ENCODE measurements at places on chromosomes 4 and X. TPM values are rescaled to one million over a fixed set of nuclear protein-coding genes. Genes with fewer than 3 reads are reported as not detected.

- DNase-seq = no peak
Measured at GRCh38 chr4:4735136-4735750, 124.2 kb upstream of the MSX1 start.

DNA sequence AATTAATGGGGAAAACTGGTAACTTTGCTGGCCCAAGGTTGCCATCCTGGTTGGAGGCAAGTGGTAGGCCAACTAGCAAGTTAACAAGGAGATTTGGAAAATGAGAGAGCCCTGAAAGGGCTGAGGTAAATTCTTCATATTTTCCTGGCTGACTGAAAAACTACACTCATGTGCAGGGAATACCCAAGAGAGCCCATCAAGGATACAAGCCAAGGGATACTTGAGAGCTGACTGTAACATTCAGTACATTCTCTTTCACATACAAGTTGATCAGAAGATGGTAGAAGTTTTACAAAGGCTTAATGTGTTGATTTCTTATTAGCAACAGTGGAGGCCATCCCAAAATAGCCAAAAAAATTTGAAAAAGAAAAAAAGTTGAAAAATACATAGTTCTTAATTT, 33.3 kb downstream of the IL2 start:
- DNase-seq = peak; percentile 11

HMGN5 gene
- 1.3 TPM for total RNA-seq

- DNase-seq = no peak
Measured at GRCh38 chr4:3685081-3685645, 81.0 kb upstream of the ADRA2C start.

GRCh38 chr4:137635108-137635507, 102.8 kb upstream of the PCDH18 start:
- peak; percentile 53 for DNase-seq

DNA sequence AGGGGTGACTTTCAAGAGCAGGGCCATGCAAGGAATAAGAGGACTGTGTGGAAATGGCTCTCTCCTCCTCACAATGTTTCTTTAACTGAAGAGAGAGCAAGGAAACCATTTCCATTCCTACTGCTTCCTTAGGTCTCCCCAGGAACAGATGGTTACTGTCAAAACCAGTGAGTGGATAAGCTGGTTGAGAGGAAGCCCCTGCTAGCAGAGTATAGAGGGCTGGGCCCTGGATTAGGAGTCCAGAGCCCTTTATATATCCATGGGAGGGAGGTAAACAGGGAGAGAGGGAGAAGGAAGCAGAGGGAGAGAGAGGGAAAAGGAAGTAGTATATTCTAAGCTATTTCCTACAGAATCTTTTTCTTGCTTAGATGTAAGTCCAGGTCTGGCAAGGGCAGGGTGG, 43.8 kb upstream of the LAS1L start:
- no peak for DNase-seq

DNA sequence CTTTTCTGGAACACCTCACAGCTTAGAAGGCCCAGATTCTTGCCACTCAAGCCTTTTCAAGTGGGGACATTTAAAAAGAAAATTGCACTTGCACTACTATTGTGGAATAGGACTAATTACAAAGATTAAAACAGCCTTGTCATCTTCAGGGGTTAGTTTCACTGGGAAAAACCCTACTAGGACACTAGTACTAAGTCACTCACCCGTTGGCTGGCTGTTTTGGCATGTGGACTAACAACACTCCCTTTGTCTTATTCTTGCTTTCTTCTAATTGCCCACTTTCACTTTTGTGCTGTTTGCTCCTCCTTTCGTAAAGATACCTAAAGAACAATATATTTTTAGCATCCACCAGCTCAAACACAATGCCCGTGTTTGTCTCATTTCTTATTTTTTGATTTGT, 200.9 kb upstream of the MID1 start:
- DNase-seq = no peak

- DNase-seq = peak; percentile 37
Measured at GRCh38 chr4:79652232-79652631, 244.2 kb upstream of the GK2 start.

DNA sequence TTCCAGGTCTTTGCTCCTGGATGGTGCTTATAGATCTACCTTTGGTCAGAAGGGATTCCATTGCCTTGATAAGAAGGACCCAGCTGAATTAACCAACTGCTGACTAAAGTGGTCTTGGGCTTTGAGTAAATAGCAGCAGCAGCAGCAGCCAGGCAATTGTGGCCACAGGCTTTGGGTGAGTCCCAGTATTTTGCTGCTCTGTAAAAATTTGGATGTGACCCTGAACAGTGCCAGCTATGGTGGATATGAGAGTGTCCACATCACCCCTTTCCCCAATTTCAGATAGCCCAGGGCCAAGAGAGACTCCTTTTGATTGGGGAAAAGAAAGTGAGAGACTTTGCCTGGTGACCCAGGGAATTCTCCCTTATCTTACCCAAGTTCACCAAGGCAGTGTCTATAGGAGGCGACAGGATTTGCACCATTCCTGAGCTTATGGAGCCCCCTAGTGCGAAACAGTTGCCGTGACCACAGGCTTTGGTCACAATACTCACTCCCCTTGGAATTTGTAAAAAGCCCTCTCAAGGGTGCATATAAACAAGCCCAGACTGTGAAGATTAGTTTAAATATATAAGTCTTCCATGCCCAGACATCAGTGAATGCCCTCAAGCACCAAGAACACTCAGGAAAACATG, 518.0 kb downstream of the TMA16 start:
- DNase-seq = no peak

- DNase-seq = no peak
Measured at GRCh38 chr4:165415910-165416309, 37.1 kb downstream of the CPE start.

GPC4 gene
- 1.9 TPM for total RNA-seq

- peak; percentile 20 for DNase-seq
Measured at GRCh38 chr4:27145597-27145996, 285.0 kb downstream of the STIM2 start.

TEC gene
- not detected for total RNA-seq

JCHAIN gene
- 3.0 TPM for total RNA-seq

DNA sequence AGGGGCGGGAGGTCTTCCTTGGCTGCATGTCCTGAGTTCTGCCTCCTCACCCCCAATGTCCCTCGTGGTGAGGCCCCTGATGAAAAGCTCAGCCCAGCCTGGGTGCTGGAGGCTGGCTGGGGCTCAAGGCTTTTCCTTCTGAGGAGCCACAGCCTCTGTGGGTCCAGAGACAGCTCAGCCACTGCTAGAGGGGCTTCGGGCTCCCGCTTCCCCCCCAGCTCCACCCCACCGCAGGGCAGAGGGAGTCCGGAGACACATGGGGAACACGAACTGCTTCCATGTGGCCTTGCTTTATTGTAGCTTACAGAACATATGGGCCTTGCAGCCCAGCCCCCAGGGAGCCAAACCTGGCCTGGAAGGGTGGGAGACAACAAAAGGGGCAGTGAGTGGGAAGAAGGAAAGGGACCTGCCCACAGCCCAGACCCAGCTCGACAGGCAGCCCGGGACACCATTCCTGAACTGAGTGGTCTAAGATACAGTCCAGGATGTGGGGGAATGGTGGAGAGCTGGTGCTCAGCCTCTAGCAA, 89.9 kb upstream of the NKX1-1 start:
- DNase-seq = no peak

DNA sequence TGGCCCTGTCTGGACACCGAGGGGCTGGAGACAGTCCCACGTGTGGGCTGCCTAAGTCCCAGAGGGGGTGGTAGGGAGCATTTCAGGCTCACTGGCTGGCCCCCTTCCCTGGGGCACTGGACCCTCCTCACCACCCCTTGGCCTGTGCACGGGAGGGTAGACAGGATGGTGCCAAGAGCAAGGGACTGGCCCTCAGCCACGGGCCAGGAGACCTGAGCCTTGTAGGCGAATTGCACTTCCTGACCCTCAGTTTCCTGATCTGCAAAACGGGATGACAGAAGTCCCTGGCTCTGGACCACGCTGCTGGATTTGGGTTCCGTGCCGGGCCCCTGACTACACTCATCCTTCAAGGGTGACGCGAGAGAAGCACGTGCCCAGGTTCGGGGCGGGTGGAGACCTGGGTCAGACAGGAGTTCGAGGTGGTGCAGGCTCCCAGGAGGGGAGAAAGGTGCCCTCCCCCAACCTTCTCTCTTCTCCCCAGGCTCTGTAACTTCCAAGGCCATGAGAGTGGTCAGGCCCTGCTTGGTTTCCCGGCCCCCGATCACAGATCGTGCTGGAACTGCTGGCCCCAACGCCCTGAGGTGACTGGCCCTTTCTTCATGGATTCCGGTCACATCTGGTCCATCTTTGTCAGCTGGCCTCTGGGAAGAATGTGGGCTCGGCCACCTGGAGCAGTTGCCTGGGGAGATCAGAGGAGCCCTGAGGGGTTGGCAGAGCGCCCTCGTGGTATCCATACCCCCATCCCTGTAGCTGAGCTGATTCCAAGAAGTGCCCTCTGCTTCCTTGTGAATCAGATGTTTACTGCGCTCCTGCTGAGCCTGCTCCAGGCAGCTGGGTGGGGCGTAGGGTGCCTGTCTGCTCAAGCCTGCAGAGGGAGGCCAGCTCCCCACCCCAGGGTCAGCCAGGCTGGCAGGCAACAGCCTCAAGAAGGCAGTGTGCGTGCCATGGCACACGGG, 3.3 kb downstream of the SH3BP2 start:
- DNase-seq = peak; percentile 81

DCX gene
- not detected for total RNA-seq

DNA sequence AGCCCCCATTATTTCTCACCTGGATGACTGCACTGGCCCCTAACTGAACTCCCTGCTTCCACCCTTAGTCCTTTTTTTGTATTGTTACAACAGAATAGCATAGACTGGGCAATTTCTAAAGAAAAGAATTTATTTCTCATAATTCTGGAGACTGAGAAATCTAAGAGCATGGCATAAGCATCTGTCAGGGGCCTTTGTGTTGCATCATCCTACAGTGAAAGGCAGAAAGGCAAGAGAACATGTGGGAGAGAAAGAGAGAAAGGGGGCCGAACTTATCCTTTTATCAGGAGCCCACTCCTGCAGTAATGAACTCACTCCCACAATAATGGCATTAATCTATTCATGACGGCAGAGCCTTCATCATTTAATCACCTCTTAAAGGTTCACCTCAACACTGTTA, 122.1 kb downstream of the EFNB1 start:
- no peak for DNase-seq

GRPR gene
- not detected for total RNA-seq

GRCh38 chrX:136143711-136144110, 3.6 kb upstream of the FHL1 start:
- no peak for DNase-seq

- peak; percentile 48 for DNase-seq
Measured at GRCh38 chr4:185504098-185505047, 30.9 kb downstream of the PDLIM3 start.

GRCh38 chr4:140707325-140707724, 48.9 kb downstream of the TBC1D9 start:
- DNase-seq = no peak

Measured in GM23248 (cell line).